HEK293T (cell line): ENCODE measurements at places on chromosomes 7 and 10.
A peak's percentile ranks its signal among the peaks of the same experiment; 100 is the strongest.

- no peak for DNase-seq
These were observed 108.5 kb downstream of the RAB18 start for GRCh38 chr10:27612551-27613035.

GRCh38 chr7:137694405-137694804 lies 152.4 kb downstream of the DGKI start:
- no peak for DNase-seq

DNA sequence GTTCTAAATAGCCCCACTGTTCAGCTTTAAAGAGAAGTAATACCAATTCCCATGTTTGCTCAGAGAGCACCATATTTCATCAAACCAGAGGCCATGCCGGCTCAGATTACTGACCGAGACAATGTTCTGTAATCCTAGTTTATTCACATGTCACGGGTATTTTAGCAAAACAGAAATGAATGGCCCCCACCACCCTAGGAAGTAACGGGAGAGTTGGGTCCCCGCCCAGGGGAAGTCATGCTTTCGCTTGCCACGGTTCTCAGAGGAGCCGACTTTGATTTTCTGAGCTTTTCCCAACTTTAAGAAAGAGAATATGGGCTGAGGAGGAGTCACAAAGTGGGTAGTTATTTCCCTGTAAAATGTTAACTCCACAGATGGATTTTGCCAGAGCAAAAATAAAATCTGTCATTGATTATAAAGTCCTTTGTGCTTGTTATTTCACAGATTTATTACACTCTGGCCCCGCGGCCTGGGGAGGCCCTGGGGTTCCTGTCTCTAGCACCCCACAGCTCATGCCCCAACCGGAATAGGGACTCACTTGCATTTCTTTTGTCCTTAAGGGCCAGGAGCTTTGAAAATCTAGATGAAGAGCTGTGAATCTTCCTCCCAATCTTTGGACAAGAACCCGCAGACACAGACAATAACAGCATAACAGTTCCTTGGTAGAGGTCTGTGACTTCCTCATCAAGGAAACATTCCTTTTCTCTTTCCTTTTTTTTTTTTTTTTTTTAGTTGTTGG lies 3.7 kb upstream of the GDF10 start:
- DNase-seq = no peak

- DNase-seq = no peak
These were observed 182.7 kb downstream of the FAM107B start for GRCh38 chr10:14592026-14592425.

DNA sequence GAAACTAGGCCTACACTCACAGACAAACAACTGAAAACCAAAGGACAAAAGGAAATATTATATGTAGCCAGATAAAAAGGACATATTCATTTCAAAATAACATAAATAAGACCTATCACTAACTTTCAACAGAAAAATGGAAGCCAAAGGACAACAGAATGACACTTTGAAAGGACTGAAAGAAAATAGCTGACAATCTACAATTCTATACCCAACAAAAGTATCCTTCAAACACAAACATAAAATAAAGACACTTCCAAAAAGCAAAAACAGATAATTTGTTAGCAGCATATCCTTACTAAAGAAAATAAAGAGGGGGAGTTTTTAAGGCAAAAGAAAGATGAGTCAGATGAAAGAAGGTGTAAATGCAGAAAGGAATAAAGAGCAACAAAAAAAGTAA lies 7.9 kb upstream of the ZNF746 start:
- no peak for DNase-seq

- no peak for DNase-seq
These were observed 118.9 kb downstream of the INPP5A start for GRCh38 chr10:132656283-132657126.

GRCh38 chr7:30963842-30964241 lies at the start of gene GHRHR:
Gene GHRHR (plus strand): TSS chr7:30963953. CDS start chr7:30964069, 116 bp downstream.
- no peak for DNase-seq

GRCh38 chr10:90328459-90328858 lies 529.4 kb downstream of the HTR7 start:
- DNase-seq = no peak

DNA sequence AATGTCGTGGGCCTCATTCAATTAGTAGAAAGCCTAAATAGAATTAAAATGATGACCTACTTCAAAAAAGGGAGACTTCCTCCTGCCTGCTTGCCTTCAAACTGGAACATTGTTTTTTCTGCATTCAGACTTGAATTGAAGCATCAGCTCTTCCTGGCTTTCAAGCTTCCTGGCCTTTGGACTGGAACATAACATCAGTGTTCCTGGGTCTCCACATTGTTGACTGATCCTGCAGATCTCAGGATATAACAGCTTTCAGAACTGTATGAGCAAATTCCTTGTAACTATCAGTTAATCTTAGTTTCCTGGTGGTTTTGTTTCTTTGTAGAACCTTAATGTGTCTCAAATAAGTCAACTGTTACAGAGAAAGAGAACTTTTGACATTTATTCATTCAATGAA lies 18.6 kb downstream of the MAGI2 start:
- DNase-seq = no peak

DNA sequence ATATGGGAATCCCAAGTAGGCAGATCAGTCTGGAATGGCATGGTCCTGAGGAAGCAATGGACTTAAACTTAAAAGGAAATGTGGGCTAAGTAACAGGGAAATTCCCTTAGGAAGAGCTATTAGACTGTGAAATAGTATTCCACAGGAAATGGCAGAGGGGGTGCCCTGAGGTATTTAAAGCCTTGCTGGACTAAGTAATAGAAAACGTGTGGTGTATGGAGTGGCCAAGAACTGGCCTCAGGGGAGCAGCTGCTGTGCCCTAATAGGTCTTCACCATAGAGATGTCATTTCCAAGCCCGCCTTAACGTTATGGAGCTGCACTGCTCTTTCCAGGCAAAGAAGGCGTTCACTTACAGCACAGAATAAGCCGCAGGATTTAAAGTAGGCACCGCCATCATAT lies 365.2 kb upstream of the ZMIZ1 start:
- DNase-seq = no peak

DNA sequence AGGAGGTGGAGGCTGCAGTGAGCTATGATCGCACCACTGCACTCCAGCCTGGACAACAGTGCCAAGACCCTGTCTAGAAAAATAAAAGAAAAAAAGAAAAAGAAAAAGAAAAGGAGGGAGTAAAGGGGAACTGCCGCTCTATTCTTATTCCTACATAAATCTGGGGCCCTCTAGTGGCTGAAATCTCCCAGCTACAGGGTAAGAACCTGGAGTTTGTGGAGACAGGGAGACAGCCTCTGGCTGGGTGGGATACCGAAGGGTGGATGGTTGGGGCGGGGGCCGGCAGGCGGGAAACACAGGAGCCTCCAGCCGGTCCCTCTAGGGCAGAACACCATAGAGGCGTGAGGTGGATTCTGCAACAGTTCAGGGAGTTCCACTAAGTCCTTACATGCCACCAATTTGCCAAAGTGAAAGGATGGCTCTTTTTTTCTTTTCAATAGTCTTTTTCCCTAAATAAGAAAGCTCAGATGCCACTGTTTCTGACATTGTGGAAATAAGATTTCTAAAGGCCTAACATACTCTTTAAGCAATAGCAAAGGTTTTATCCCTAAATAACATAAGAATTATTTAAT lies 117.3 kb downstream of the SVIL start:
- peak; percentile 42 for DNase-seq

DNA sequence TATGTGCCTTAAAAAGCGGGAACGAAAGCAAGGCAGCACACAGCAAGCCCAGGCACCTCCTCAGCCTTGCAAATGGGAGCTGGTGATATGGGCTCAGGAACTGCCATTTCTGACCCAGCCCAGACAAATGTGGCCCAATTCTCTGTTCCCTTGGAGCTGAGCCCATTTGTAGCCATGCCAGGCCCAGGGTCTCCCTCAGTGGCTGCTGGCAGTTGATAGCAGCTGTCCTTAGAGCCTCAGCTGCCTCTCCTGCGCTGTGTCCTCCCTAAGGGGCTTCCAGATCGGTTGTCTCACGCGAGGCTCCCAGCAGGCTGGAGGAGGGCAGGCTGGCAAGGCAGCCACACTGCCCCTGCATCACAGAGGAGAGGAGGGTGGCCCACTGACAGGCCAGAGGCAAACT lies 275.8 kb downstream of the KCNMA1 start:
- no peak for DNase-seq

- DNase-seq = no peak
These were observed 70.2 kb upstream of the CUX1 start for GRCh38 chr7:101747053-101747878.

GRCh38 chr10:132834891-132835847 lies 49.2 kb upstream of the NKX6-2 start:
- no peak for DNase-seq

- DNase-seq = peak; percentile 69
These were observed 120.5 kb downstream of the GALNT11 start for GRCh38 chr7:152145853-152146466.

GRCh38 chr10:49587981-49588380 lies 22.1 kb upstream of the SLC18A3 start:
- DNase-seq = no peak

- no peak for DNase-seq
These were observed 72.5 kb downstream of the SRI start for GRCh38 chr7:88147341-88147740.

- no peak for DNase-seq
These were observed 125.3 kb downstream of the SAMD9 start for GRCh38 chr7:92992483-92992882.

- no peak for DNase-seq
These were observed 31.2 kb downstream of the DYNC2I1 start for GRCh38 chr7:158887594-158887993.

- DNase-seq = no peak
These were observed 328.6 kb upstream of the COBL start for GRCh38 chr7:51645255-51645654.

DNA sequence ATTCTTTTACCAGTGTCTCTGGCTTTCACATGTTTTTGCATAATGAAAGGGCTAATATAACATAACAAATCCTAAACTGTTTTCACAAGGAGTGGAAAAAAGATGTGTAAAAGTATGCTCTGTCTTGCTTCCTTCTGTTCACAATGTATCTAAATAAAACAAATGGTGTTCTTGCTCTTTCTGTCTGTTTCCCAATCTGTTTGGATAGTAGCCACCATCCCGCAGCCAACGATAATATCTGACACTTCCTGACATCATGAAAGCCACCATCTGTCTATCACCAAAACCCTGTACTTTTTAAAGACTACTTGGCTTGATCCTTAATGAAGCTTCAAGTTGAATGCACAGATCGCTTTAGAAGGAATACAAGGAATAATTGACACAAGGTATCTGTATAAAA lies 246.2 kb downstream of the ETV1 start:
- no peak for DNase-seq

- no peak for DNase-seq
These were observed 1.7 kb upstream of the CALN1 start for GRCh38 chr7:72413886-72414285.

DNA sequence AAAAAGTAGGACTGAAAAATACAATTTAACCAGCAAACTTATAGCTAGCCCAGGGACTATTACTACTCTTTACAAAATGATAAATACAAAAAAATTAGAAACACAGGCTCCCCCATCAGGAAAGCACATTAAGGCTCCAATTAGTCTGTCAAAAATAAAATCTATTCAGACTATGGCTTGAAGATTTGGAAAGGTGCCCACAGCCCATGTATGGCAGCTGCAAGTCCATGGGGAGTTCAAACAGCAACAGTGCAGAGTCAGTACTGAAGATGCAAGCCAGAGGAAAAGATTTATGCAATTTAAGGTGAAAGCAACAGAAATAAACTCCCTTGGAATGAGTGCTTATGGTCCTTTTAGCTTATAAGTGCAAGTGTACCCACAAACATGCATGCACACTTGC lies 29.7 kb downstream of the IMMP2L start:
- DNase-seq = no peak
